ENCODE measurements at places on chromosomes 11 and 22.

DNA sequence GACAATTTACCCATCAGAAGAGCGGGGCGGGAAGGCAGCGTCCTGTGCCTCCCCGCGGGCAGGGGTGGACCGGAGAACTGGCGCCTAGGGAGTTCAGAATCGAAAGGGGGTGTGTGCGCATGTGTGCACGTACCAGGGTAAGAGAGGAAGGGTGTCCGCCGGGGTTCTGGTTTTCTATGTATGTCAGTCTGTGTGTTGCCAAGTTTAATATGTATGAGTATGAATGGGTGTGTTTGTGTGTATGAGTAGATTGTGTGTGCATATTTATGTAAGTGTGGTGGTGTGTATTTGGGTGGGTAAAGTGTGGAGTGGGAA lies 2.0 kb downstream of the KCNC1 start:
- no peak for DNase-seq

GRCh38 chr22:50074056-50074455 lies 11.2 kb downstream of the MLC1 start:
- no peak for DNase-seq

- DNase-seq, result no peak
These were observed 16.7 kb downstream of the TXN2 start for GRCh38 chr22:36464715-36465231.

DNA sequence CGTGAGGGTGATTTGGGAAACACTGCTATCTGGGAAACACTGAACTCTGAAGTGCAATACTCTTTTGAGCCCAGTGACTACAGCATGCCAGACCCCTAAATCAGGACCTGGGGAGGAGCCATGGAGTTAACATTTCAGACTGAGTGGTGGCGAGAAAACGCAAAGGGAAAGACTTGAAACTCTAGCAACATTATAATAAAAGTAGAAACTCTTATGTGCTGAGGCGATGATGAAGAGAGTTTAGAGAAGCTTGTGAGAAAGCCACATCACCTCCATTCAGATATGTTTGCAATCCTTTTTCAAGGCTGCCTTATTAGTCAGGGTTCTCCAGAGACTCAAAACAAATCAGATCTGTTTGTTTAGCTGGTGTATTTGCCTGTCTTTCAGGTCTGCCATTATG lies 1.9 kb downstream of the FEN1 start:
- no peak for DNase-seq

DNA sequence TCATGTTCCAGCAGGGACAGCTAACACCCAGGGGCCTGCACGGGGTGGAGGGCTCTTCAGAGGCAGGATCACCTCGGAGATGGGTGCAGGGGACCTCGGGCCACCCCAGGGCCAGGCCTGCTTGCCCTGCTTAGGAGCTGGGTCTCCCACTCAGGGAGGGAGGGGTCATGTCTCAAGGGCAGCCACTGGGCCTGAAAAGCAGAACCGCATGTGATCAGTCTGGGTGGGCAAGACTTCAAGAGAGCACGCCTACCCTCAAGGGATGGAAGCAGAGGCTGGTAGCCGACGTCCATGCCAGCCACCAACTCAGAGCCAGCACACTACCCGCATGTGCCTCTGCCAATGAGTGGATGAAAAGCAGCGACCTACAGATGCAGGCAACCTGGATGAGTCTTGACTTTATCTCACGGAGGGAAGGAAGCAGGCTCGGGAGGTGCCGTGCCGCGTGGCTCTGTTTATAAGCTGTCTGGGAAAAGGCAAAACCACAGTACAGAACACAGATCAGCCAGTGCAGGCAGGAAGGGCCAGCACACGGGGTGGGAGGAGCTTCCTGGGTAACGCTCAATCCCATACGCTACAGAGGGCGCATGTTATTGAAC lies 16.0 kb downstream of the TBX1 start:
- DNase-seq, result no peak

GRCh38 chr11:130518164-130518680 lies 69.8 kb downstream of the ADAMTS15 start:
- DNase-seq, result no peak

DNA sequence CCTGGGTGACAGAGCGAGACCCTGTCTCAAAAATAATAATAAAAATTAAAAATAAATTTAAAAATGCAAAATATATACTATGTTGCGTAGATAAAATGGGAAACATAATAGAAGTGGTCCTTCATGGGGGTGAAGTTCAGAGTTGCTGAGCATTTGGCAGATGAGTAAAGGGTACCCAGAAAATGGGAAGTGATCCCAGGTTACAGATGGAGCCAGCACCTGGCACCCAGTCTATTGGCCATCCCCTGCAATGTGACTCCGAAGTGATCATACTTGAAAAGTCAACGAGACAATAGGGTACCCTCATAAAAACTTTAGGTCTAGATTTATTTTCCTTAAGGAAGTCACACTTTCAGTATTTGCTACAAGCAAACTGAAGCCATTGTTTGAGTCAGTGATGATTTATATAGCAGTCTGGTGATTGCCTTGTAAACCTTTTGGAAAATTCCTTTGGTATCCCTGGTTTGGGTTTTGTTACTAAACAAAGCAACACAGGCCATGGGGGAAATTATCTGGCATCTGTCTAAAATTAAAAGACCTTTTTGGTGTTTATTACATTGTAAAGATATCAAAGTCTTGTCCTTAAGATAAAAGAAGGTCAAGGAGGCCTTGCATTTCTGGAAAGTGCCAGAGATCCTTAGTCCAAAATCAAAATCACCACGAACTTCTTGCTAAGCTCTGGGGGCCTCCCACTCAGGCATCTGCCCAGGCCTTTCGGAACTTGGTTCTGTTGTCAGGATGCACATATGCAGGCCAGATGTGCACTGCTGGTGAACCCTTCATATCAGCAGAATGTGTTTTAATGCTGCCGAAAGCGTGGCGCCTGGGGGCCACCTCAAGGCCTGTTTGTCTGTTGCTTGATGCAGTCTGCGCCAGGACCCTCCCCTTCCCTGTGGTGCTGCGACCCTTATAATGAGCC lies 4.3 kb downstream of the SMARCB1 start:
- DNase-seq, result no peak

GRCh38 chr22:26334232-26334631 lies 94.8 kb upstream of the ASPHD2 start:
- no peak for DNase-seq

DNA sequence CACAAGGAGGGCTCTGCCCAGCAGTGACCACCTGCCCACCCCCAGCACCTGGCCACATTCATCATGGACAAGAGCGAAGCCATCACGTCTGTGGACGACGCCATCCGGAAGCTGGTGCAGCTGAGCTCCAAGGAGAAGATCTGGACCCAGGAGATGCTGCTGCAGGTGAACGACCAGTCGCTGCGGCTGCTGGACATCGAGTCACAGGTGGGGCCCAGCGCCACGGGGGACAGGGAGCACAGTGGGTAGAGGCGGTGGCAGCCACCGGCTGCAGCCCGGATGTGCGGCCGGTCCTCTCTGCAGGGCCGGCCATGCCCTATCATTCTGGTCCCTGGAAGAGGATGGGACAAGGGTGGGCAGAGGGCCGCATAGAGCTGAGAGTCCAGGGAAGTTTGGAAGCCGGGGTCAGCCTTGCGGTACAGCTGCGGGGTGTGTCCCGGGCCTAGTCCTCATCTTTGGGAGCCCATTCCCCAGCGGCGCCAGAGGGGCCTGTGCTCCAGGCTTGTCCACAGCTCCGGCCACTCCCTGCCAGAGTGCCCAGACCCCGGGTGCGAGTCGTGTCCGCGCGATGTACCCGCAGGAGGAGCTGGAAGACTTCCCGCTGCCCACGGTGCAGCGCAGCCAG lies 14.1 kb downstream of the EPS8L2 start:
- DNase-seq, result no peak

DNA sequence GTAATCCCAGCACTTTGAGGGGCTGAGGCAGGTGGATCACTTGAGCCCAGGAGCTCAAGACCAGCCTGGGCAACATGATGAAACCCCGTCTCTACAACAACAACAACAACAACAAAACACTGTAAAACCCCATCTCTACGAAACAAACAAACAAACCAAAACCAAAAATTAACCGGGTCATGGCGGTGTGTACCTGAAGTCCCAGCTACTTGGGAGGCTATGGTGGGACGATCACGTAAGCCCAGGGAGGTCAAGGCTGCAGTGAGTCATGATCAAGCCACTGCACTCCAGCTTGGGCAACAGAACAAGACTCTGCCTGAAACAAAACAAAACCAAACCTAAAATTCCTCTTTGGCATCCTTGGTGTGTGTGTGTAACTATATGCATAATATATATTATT lies 7.0 kb upstream of the POLA2 start:
- DNase-seq, result no peak

- DNase-seq, result no peak
These were observed 5.4 kb downstream of the RPS25 start for GRCh38 chr11:119012629-119013170.

GRCh38 chr11:64582885-64583284 lies 8.1 kb upstream of the SLC22A12 start:
- no peak for DNase-seq

- no peak for DNase-seq
These were observed 30.3 kb downstream of the BCR start for GRCh38 chr22:23210428-23211170.

- DNase-seq, result no peak
These were observed 14.9 kb upstream of the SLC22A6 start for GRCh38 chr11:62999649-63000048.

- no peak for DNase-seq
These were observed 32.8 kb downstream of the NRXN2 start for GRCh38 chr11:64690235-64690634.

DNA sequence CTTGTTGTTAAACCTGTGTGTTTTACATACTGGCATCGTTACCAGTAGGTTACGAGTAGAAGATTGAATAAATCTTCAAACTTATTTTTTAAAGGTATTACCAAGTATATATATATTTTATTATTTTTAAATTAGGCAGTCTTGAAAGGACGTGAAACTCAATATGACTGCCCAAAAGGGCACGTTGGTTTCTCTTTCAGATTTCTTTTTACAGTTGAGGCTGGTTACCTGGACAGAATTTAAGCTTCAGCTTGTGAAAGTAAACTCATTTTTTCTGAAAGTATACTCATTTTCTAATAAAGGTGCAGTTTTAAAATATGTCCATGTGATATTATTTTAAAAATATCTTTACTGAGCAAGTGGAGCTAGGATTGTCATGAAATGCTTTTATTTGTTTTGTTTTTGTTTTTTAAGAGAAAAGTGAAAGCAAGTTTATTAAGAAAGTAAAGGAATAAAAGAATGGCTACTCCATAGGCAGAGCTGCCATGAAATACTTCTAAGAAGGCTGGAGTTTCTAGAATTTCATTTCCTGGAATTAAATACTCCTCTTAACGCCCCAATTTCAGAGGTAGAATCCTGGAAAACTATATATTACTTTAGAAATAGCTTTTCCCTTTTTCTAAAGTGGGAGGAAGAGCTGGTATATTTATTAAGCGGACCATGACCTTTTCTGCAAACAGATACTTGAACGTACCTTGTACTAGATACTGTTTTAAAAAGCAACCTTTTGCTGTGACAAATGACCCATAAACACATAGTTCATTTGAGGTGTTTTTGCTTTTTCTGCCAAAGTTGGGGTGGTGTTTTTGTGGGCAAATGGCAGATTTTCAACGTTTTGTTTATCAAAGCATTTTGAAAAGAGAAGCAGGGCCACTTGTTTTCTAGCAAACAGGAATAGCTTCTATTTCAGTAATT lies 1.9 kb downstream of the FBXO7 start:
- peak; percentile 28 for DNase-seq

DNA sequence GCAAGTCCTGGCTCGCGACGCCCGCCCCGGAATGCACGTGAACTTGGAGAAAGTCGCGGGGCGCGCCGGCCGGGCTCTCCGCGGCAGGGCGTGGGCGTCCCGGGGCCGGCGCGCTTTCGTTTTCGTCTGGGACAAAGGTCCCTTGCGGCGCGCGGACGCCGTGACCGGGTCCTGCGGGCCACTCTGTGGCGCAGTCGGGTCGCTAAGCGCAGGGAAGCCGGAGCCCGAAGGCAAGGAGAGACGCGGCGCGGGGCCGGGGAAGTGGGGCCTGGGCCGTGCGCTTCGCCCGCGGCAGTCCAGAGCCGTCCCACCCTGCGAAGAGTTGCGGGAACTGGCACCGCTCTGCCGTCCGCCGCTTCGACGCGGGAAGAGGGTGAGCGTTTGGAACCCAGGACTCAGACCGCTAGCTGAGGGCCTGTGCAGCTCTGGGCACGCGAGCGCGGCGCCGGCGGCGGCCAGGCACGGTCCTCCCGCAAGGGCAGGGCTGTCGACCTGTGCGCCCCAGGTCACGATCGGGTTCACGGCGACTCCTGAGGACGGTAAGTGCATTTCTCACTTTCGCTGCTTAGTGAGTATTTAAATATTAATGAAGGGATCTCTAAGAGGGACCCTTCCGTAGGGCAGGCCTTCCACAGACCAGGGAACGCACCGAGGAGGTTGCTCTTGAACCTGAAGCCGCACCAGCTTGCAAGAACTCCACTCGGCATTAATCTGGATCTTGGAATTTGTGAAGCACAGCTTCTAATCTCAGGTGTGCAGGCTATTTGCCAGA lies 78.0 kb upstream of the PPARA start:
- peak; percentile 49 for DNase-seq

- DNase-seq, result no peak
These were observed 43.8 kb downstream of the NAT10 start for GRCh38 chr11:34149274-34149673.

- no peak for DNase-seq
These were observed 64.6 kb downstream of the MORC2 start for GRCh38 chr22:30903876-30904460.

DNA sequence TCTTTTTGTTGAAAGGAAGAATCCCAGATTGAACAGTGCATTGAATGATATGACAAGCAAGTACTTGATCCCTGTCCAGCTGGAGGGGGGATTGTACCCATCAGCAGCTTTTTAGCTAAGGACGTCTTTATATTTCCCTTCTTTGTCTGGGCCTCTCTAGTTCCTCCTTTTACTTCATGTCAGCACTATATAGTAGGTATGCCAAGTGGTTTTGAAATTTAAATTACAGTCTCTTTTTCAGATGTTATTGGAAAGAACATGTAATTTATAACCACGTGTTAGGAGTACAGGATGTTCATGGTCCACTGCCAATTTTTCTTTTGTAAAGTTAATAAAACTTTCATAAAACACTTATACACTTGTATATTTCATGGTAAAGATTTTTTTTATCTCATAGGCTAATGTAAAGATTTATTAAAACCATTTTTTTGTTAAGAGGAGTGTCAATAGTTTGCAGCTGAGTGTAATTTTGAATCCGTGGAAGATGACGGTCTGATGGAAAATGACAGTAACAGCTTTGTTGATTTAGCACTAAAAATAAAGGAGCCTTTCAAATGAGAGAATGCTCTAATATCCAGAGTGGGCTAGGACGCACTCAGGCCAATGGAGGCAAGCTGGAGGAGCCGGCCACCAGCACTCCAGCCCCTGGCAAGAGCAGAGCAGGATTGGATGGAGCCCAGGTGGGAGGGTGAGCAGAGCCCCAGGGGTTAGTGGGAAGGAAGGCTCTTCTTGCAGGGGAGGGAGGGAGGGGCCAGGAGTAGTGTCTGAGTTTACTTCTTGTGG lies 488.3 kb downstream of the INSC start:
- DNase-seq, result no peak

DNA sequence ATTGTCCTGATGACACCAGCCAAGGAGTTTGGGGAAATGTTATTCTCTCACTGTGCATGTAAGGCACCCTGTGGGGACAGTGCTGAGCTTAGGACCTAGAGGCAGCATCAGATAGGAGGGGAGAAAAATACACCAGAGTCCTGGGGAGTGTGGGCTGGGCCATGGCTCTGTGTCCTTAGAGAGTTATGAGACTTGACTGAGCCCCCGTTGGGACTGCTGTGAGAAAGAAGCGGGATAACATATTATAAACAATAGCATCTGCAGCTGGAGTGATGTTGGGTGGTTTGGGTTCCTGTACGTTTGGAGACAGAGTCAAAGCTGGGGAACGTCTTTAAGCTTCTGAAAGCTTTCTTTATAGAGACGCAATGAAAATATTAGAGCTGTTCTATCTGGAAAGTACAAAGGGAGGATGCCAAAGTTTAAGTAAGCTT lies 90.9 kb upstream of the CRTAM start:
- no peak for DNase-seq
